NCI-H1092 (cell line): ENCODE measurements at places on chromosomes 5 and 9.

DNA sequence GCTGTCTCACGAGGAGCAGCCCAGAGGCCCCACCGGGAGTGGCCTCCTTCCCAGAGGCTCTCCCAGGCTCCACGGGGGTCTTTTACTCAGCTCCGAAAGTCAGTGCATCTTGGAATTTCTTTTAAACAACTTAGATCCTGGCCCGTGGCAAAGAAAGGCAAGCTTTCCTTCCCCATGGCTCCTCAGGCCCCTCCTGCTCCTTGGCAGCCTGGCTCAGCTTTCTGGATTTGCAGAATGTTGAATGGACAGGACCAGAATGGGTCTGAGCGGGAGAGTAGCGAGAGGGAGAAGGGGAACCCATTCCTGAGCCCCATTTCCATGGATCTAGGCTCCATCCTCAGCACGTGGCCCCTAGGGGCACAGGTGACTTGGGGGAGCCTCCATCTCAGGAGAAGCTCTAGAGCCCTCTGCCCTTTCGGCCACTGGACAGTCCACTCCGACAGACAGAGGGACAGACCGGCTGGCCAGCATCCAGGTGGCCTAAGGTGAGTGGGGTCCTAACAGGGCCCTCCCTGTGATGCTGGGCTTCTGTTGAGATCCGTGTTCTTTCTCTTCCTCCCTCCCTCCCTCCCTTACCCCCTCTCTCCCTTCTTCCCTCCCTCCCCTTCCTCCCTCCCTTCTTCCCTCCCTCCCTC lies 173.9 kb upstream of the PPP1R26 start:
- no peak for DNase-seq

GRCh38 chr5:163473635-163474243 lies 13.3 kb downstream of the HMMR start:
- no peak for DNase-seq

- no peak for DNase-seq
These were observed 87.9 kb downstream of the NUDT12 start for GRCh38 chr5:103474677-103475076.

GRCh38 chr5:168282120-168282519 lies 9.3 kb upstream of the WWC1 start:
- no peak for DNase-seq

- DNase-seq: no peak
These were observed 119.9 kb downstream of the FOXD1 start for GRCh38 chr5:73328640-73329039.

DNA sequence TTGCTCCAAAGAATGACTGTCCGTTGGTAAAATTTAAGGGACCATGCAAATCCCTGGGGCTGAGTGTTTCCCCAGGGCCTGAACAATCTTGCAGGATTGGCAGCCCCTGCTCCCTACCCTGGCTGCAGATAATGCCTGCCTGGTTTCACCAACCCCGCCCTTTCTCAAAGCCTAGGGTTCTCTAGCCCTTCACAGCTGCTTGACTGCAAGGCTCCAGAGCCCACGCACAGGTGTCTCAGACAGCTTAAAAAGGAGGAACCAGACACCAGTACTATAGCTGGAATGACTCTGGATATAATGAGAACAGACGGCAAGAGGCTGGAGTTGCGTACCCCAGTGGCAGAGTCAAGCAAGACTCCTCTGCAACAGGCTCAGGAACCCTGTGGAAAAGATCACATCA lies 25.2 kb upstream of the TNIP1 start:
- no peak for DNase-seq

- DNase-seq: peak; percentile 77
These were observed 353 bp upstream of the PAX5 start for GRCh38 chr9:37034305-37034937.

DNA sequence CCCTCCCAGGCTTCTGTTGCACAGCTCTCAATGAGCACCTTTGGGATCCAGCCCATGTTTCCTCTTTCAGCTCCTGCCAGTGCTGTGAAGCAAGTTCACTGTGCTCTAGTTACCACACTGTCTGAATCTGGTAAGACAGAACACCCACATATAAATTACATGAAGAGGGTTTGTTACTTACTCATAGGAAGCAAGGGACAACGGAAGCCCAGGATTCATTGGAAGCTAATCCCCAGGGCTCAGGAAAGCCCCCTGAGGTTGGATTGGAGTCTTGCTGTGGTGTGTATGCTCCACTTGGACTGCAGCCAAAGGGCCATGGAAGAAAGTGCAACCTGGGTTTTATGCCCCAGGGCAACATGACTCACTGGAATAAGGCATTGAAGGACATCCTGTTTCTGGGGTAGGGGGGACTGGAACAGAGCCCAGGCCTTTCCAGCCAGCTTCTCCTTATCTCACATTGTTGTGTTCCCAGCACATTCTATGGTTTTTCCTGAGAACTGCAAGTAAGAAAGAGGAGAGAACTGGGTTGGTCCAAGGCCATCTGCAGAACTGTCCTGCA lies 15.6 kb upstream of the CLK4 start:
- no peak for DNase-seq

- no peak for DNase-seq
These were observed 431.7 kb upstream of the POU5F2 start for GRCh38 chr5:94173100-94173499.

DNA sequence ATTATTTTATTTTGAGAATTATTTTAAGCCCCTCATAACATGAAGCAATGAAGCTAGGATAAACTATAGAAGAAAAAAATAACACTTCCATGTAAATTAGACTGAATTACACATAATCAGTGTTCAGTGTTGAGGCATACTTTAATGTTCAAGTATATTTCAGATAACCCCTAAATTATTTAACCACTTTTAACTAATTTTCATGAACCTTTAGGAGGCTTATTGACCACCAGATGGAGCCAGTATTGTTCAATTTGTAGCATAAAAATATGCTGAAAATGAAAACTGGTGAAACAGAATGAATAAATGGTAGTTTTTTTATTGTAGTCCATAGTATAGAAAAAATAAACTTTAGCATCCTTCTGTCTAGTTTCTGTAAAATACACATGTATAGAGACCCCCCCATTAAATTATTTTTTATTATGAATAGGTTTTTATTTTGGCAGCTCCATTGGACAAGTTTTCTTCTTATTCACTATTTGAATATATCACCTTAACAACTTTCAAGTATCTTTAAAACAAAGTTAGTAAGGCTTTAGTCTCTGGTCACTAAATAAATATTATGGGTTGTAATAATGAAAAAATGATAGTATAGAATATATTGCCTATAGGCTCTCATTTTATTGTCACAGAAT lies 190.1 kb downstream of the CWC27 start:
- no peak for DNase-seq

GRCh38 chr9:111890334-111890733 lies 6.3 kb upstream of the UGCG start:
- DNase-seq: no peak

DNA sequence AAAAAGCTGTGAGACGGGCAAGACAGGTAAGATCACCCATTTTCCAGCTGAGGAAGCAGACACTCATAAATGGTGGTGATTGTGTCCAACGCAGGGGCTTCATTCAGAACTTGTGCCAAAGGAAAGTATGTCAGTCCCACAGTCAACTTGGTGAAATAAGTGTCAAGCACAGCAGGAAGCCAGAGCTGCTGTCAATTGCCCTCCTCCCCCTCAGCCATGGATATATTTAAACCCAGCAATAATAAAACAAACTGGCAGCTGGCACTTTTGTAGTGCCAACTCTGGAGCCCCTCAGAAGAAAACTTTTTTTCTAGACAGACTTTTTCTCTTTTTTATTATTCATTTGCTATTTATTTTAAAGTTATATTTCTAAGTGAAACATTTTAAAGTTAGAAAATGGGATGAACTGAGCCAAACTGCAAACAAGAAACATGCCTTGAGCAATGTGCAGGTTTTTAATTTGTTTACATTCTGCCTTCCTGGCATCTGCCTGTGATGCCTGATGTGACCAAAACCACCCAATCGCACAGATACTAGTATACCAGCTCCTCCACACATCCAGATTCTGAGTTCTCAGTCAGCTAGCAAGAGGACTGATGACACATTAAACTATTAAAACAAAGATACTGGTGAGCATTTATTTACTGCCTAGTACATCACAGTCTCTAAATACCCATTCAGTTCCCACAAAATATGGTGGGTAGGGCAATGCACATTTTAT lies 17.0 kb downstream of the DMAC1 start:
- DNase-seq: no peak

DNA sequence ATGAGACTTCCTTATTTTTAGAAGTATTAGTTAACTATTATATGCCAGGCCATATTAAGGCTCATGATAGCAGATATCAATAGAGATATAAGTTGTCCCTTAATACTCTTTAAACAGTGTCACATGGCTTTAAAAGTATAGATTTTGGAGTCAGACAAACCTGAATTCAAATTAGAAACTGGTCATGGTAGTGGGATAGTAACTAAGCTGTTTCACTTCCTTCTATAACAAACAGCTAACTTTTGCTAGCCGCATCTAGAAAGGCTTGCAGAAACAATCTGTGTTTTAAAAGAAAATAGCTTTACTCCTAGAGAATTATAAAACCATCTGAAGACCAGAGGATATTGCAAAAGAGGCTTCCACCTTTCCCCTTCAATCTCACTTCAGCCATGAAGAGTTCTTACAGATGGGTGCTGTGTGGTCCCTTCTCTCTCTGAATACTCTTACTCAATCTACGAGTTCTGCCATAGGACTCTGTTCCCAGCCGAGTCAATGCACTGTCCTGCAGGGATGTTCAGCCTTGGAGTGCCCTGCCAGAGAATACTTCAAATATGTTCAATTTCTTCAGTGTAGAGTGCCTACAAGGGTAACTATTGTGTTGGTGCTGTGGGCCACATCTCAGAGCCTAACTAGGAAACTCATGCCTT lies 810.2 kb downstream of the EFNA5 start:
- DNase-seq: no peak

GRCh38 chr9:108468364-108468763 lies 387.4 kb downstream of the ACTL7B start:
- no peak for DNase-seq

GRCh38 chr5:138911441-138911840 lies 36.3 kb upstream of the LRRTM2 start:
- no peak for DNase-seq

DNA sequence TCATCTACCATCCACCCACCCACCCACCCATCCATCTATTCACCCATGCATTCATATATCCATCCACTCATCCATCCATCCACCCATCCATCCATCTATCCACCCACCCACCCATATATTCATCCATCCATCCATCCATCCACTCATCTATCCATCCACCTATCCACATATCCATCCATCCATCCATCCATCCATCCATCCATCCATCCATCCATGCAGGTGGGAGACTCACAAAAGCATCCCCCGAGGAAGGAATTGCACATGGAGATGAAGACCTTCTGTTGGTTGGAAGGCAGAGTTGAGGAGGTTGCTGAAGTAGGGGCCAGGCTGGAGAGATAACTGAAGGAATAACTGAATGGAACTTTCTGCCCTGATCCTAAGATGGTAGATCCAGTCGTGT lies 126.9 kb downstream of the RGS3 start:
- no peak for DNase-seq

DNA sequence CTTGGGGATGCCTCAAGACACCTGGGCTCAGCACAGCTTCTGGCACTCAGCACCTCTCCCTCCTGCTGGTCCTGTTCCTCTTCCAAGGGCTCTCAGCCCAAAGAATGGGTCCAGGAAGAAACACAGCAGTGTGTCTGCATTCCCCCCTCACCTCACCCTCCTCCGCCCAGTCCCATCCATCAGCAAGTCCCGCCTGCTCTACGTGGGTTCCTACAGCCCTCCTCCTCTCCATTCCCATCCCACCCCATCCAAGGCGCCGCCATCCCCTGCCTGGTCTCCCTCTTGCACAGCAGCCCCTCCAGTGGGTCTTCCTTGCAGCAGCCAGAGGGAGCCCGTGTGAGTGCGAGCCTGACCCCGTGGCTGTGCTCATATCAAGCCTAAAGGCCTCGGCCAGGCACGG lies 52.3 kb upstream of the RPL26L1 start:
- DNase-seq: no peak

DNA sequence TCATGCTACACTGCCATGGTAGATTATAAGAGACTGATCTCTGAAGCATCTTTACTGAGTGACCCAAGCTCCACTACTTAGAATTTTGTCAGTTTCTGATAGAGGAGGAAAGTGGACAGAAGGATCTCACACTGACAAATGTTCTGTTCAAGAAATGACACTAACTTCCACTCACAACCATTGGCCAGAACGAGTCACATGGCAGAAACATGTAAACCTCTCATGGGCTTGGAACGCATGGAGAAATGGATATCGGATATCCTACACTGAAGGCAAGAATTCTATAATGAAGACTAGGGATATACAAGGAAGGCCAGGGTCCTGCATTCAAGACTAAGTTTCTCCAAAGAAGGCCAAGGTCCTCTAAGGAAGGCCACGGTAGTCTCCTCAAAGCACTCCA lies 31.1 kb downstream of the EGFLAM start:
- DNase-seq: no peak

GRCh38 chr5:132426525-132427138 lies 57.1 kb downstream of the SLC22A5 start:
- no peak for DNase-seq

DNA sequence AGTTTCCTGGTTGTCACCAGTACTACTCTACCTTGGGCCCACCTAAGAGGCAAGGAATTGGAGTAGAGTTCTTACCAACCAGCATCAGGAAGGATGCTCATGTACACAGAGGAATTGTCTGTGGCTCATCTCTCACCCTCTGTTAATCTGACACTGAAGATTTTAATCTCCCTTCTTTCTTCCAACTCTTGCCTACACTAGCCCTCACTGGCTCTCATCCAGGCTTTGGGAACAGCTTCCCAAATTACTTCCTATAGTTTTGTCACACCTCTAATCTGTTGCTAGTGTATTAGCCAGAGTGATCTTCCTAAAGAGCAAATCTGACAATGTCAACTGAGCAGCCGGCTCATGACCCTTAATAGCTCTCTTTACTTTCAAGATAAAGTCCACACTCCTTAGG lies 218.7 kb upstream of the TRIM32 start:
- DNase-seq: no peak

GRCh38 chr9:14888875-14889274 lies 21.4 kb downstream of the FREM1 start:
- DNase-seq: no peak

GRCh38 chr9:137412431-137412830 lies 10.5 kb downstream of the EXD3 start:
- no peak for DNase-seq

DNA sequence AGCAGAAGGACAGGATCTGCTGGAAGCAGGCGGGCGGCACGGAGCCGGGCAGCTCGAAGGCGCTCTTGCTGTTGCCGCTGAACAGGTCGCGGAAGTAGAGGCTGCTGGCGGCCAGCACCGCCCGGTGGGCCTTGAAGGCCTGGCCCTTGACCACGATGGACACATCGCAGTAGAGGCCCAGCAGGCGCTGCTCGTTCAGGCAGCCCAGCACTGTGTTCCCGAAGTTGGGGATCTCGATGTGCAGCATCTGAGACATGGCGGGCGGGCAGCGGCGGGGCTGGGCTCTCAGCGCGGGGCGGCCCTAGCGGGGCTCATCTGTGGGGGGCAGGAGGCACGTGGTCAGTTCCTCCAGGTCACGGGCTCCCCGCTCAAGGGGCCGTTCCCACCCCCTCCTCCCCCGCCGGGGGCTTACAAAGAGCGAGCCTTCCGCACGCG lies 44.8 kb downstream of the NACC2 start:
- no peak for DNase-seq

- DNase-seq: no peak
These were observed 162.6 kb downstream of the CPLANE1 start for GRCh38 chr5:37086466-37087173.

GRCh38 chr5:44774279-44774880 lies 34.4 kb upstream of the MRPS30 start:
- DNase-seq: peak; percentile 4
